Kidney glomerular epithelial cell (primary cell): ENCODE measurements at places on chromosomes 4 and X.

- DNase-seq = no peak
Measured at GRCh38 chrX:16992445-16992844, 46.0 kb downstream of the REPS2 start.

- no peak for DNase-seq
Measured at GRCh38 chr4:6918338-6918737, 8.7 kb downstream of the TBC1D14 start.

- DNase-seq = no peak
Measured at GRCh38 chr4:127629371-127629770, 3.4 kb upstream of the INTU start.

DNA sequence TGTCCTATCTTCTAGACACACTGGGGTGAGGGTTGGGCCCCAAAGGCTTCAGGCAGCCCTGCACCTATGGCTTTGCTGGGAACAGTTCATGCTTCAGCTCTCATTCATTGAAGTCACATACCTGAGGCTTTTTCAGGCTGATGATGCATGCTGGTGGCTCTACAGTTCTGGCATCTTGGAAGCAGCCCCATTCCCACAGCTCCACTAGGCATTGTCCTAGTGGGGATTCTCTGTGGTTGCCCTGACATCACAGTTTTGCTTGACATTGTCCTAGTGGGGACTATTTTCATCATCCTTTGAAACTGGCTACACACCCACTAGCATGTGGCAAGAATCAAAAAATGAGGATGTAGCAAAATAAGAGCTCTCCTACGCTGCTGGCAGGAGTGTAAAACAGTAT is 37.7 kb upstream of the C4orf17 start:
- DNase-seq = peak; percentile 15

DNA sequence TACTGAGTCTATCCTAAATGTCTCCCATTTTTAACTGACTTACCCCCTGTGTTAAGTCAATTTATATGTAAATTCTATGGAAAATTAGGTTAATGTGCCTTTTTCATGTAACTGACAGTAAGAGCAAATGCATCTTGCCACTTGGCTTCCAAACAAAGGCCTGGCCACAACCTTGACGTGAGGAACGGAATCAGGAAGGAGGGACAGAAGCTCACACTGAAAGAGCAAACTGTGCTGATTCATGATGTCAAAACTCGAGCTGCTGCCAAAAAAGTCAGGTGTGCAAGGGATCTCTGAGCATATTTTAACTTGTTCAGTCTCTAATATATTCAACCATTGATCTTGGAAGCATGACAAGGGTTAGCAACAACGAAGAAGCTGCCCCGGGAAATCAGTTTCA is 35.8 kb downstream of the GPM6A start:
- DNase-seq = no peak

DNA sequence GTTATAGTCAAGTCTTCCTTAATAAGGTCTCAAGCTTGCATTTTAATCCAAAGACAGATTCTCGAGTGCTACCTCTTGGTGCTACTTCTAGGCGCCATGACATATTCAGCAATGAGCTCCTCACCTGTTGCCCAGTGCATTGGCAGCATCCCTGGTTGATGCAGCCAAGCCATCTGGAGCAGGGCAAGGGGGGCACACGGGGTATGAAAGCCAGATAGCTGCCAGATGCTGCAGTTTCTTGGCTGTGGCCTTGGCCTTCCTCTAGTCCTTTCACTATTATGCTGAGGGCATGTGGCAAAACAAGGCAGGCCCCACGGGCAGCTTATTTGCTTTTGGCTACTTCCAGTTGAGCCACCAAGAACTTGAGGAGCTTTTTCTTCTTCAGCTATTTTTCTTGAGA is 168.6 kb upstream of the PGRMC2 start:
- no peak for DNase-seq
